ENCODE measurements at places on chromosomes 1 and 21.

DNA sequence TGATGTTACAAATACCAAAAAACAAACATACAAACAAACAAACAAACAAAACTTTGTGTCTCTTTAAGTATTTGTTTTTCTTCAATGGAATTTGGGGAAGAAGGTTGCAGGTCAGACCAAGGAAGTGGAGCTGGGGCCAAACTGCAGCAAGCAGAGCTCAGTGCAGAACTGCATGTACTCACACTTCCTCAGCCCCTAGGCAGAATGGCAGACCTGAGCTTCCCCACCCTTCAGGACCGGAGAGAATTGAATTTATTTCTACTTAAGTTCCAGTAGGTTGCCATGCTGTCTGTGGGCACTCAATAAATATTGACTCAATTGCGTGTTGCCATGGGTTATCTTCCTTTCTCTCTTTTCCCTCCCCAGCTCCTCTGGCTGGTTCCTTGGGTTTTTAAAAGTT, 173.6 kb downstream of the PTGER3 start:
- DNase-seq: no peak

DNA sequence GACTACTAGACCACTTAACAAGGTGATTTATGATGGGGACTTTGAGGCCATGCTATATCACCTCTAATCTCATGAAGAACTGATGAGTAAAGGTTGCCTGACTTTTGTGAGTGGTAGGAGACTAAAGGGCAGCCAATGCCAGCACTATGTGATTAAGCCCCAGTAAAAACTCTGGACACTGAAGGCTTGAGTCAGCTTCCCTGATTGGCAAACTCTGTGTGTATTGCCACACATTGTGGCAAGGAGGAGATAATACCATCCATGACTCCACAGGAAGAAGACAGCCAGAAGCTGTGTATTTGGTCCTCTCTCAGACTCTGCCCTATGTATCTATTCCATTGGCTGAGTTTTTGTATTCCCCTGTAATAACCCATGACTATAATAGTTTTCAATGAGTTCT, 413.3 kb upstream of the ZRANB2 start:
- DNase-seq: no peak

DNA sequence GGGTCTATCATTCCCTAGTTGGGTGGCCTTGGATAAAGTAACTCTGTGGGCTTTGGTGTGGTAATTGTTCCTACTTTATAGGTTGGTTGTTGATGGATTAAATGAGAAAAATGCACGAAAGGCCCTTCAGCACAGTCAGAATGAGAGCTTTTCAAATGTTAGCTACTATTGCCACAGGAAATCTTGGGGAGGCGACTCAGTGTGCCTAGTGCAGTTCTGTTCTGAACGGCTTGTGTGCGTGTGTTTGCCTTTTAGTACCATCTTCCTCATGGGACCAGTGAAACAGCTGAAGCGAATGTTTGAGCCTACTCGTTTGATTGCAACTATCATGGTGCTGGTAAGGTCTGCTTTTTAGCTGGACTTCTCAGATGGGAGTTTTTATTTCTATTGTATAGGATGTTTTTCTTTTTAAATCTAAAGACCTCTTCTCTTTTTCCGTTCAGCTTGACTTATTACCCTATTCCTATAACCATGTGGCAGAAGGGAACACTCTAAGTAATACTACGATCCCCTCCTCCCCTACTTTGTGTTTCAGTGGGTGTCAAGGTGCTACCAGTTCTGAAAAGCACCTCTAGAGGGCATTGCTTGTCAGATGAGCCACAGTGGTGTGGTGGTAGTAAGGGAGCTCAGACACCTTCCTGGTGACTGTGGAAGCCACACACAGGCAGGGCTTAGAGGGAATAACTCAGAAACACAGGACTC, 9.2 kb downstream of the SFT2D2 start:
- DNase-seq: no peak

GRCh38 chr1:241817331-241817792, 30.6 kb upstream of the EXO1 start:
- no peak for DNase-seq

- DNase-seq: no peak
Measured at GRCh38 chr1:228149406-228150119, at the start of gene GJC2. Gene GJC2 (plus strand): TSS chr1:228149930. CDS start chr1:228157759, 7,829 bp downstream.
